ENCODE measurements at places on chromosomes 7 and 10.

DNA sequence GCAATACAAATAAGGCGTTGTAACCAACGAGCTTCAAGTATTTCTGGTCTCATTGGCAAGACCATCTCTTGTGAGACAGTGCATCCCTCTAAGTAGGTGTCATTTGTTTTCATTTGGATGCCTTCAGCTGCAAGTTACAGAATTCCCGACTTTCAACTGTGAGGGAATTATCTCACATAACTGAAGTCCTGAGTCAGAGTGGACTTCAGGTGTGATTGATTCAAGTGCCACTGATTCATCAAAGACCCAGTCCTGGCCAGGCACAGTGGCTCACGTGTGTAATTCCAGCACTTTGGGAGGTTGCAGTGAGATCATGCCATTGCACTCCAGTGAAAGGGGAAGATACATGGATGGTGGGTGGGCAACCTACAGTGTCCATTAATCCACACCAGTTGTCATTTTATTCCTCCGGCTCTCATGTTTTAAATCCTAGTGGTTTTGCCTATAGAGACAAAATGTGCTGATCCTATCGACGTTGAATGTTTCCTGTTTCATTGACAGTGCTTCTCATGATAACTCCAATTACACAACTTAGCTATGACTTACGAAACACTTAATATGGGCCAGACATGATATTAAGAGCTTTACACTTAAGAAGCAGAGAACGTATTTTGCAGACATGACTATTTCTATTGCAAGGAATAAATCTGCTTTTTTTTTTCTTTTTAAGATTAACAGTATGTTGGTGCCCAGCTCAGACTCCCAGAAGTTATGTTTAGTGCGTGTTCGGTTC is 268.0 kb downstream of the FRMD4A start:
- no peak for DNase-seq

- DNase-seq, result no peak
These were observed 73.6 kb downstream of the MAD1L1 start for GRCh38 chr7:2159176-2159520.

- no peak for DNase-seq
These were observed 45.3 kb downstream of the DGKI start for GRCh38 chr7:137801491-137801890.

DNA sequence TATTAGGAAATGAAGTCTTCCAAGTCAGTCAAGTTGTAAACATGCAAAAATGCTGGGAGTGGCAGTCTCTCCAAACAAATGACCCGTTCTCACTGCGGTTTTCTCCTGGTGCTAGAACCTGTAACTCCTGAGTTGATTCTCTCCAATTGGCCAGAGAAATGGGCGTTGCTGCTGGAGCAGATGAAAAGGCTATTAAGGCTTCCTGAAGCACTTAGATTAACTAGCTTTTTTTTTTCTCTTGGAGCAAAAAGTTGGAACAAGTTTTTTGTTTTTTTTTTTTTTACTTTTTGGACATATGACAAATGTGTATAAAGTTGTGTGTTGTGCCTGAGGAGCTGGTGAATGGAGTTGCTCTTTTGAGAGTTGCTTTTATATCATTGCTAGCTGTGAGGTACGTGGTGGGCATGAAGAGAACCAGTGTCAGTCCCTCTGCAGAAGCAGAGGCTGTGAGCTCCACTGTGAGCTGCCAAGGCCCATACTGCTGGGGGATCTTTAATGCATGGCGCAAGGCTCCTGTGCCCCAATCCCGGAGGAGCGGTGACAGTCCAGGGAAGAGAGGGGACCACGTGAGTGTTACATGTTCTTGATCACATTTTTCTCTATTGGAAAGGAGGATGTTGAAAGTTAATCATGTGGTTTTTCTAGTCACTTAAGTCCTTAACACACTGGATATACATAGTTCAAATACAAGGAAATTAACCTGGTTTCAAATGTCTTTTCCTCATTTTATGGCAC is 393.6 kb upstream of the GALNT17 start:
- no peak for DNase-seq

DNA sequence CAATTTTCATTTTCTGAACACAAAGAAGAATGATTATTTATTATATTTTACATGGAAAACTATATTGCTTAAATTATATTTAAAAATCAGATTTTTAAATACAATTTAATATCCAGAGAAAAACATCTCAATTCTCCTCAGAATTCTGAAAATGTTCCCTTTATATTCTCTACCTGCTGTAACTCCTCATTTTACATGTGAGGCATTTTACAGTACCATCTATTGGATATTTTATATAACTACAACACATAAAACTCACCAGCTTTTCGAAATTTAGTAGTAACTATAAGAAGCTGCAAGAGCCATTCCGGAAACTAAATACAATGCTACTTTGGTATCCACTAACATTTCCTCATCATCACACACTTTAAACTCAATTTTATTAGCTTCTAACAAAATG is 264.6 kb downstream of the DGKB start:
- DNase-seq, result no peak

DNA sequence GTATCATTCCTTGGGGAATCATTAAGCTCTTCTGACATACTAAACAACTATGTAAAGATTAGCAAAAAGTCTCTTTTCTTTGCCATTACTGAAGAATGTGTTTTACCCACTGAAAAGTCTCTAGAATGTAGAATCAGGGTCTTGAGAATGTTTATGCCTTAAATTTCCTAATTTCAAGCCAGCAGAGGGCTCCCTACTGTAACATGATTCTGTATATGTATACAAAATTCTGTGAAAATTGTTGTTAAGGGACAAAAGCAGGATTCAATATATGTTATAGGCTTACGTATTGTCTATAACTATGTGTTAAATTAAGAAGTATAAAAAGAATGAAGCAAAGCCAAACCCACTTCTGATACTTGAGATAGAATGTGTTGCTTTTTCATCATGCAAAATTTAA is 296.9 kb upstream of the DGKB start:
- peak; percentile 5 for DNase-seq

DNA sequence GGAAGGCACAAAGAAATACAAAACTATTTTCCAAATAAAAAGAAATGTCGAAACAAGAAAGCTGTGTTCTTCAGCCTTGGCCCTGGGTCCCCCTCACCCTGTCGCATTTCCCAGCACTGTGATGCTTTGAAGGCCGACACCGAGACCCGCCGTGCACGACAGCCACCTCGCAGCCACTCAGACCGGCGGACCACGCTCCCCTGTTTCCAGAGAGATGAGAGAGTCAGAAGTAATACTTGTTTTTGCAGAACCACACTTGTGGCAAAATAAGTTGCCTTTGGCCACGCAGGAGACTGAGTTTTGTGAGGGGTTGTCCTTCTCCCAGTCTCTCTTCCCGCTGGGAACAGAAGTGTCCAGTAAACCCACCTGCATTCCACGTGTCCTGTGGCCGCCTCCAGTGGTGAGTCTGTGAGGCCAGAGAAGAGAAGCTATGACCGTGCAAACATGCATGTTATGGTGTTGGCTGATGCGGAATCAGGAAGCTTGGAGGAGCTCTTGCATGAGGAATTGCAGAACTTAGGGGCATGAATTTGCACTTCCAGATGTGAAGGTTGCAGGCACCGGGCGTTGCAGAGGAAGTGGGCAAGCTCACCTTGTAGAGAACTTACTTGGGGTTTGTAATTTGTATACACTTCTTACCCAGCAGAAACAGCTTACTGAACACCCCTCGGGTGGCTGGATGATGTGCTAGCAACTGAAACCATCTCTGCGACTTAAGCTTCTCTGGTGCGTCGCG is 194.5 kb downstream of the EBF3 start:
- no peak for DNase-seq

- no peak for DNase-seq
These were observed 338.0 kb upstream of the MKI67 start for GRCh38 chr10:128463991-128464760.

DNA sequence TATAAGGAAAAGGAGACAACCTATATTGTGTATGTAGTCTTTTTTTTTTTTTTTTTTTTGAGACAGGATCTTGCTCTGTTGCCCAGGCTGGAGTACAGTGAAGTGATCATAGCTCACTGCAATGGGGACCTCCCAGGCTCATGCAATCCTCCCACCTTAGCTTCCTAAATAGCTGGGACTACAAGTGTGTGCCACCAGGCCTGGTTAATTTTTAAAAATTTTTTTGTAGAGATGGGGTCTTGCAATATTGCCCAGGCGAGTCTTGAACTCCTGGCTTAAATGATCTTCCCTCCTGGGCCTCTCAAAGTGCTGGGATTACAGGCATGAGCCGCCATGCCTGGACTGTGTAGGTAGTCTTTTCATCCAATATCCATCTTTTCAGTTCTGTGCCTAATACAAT is 78.7 kb upstream of the ARHGAP21 start:
- DNase-seq, result no peak

DNA sequence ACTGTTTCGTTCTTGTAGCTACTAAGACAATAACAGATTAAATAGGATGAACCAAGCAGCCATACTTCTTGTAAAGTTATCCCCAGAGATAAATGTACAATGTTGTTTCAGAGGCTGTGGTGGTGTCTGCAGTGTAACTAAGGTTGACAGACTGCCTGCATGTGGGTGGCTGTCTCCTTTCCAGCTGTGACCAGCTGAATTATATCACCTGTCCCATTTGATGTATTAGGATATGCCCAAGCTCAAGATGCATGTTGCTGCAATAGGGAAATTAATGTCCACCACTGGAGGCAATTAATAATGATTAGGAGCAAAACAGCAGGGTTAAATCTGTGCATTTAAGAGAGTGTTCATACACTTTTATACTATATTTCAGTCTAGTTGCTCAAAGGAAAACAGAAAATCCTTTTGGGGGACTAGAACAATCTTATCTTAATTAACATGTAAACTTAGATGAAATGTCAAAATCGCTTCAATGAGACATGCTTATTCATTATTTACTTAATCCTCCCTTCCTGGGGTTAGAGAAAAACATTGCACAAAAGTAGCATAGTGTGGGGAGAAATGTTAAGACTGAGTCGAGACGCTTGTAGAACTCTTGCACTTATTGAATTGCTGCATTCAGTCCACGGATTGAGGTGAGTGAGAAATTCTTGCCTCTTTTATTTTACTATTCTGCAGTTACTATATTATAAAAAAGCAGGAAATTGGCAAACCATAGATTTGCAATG is 269.0 kb downstream of the SNX10 start:
- peak; percentile 48 for DNase-seq

DNA sequence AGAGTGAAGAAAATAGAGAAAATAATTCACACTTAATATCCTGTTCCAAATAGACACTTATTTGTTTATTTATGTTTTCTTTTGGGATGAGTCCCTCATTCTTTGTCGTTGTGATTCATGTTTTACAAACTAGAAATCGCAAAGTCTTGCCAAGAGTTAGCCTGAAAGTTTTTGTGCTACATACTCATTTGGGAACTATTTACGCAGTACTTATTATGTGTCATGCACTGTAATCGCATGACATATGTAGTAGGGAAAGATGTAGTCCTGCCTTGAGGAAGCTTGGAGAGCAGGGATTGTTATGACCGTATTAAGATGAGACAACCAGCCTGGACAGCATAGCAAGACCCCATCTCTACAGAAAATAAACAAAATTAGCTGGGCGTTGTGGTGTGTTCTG is 189.3 kb downstream of the ABCA13 start:
- DNase-seq, result no peak

DNA sequence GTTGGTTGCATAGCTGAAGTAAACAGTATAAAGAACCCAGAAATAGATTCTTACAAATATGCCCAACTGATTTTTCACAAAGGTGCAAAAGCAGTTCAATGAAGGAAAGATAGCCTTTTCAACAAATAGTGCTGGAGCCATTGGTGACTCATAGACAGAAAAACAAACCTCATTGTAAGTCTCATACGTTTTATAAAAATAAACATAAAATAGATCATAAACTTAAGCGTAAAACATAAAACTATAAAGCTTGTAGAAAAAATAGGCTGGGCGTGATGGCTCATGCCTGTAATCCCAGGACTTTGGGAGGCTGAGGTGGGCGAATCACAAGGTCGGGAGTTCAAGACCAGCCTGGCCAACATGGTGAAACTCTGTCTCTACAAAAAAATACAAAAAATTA is 318.8 kb upstream of the IGFBP3 start:
- DNase-seq, result no peak

DNA sequence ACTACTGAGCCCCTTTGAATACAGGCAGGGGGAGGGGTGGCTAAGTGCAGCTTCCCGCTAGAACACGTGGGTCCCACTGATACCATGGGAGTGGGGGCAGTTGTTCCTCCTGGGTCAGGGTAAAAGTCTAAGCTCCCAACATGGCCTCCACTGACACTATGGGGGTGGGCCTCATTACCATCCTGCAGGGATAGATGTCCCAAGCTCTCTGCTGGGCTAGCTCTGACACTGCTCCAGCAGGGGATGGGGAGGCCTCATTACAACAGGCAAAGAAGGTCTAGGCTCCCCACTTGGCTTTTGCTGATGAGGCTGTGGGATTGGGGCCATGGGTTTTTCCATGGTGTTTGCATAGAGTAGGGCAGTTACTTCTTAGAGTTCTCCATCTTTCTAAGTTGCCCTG is 51.5 kb downstream of the STK17A start:
- no peak for DNase-seq

- no peak for DNase-seq
These were observed 6.8 kb downstream of the GPR146 start for GRCh38 chr7:1050956-1051690.

GRCh38 chr7:36506820-36507219 is 117.2 kb downstream of the ANLN start:
- no peak for DNase-seq

- no peak for DNase-seq
These were observed 61.0 kb upstream of the AOAH start for GRCh38 chr7:36784991-36785940.

DNA sequence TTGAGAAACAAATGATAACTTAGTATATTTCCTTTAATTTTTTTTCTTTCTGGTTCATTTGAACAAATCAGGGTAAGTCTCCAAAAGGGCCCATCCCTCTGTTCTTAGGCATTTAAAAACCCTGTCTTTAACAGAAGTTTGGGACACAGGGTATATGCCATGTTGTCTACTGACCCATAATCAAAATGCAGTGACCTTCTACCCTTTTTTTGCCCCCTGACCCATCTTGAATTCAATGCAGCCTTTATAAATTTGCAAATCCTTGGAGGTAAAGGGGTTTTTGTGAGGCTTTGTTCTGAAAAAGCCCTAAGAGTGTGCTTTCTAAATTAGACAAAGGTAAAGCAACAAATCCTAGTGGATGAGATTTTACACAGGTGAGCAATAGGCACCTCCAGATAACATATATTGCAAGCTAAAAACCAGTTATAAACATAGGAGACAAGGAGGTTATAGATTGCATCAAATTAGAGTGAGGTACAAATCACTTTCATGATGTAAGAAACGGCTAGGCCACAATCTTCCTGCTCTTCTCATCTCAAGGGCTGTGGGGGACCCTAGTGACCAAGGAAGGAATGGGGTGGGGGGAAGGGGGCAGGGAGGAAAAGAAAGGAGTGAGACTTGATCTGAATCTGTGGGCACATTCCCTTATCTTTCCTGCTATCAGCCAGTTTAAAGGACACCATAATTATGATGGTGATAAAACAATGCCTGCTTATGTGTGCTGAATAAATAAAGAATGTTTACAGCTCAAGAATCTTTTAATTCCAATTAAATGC is 2.7 kb downstream of the SKIDA1 start:
- no peak for DNase-seq

DNA sequence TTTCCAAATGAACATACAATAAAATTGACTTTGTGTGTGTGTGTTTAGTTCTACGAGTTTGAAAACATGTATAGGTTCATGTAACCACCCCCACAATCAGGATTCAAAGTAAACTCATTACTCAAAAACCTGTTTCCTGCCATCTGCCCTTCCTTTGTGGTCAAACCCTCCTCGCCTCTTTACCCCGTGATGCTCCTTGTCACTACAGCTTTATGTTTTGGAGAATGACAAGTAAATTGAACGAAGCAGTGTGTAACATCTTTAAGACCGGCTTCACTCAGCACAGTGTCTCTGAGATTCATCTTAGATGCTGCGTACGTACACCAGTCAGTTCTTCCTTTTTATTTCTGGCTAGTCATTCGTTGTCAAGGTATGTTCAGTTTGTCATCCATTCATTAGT is 54.6 kb upstream of the MKI67 start:
- no peak for DNase-seq

Measured in renal cortex interstitium (tissue), 15 donors.